ENCODE measurements at places on chromosomes 1 and 21.
A peak's percentile ranks its signal among the peaks of the same experiment; 100 is the strongest.

DNA sequence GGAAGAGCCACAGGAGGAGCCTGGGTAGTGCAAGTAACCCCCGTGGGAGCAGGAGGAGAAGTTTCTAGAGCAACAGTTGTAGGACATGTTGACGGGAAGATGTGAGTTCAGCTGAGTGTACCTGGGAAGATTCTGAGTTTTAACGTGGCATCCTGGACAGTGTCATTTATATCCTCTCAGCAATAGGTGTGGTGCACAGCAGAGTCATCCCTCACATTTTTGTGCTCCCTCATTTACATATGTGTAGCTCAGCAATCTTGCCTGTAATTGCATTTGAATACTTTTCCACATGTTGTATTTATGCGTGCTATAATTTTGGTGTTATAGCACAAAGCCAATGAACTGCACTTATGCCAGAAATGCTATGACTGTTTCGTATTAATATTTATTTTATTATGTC, at the start of gene KRTAP13-3:
TSS of gene KRTAP13-3 (minus strand) at position 101 of the 400 bp plus-strand sequence. CDS start at position 87, 14 bp downstream.
- DNase-seq = no peak

DNA sequence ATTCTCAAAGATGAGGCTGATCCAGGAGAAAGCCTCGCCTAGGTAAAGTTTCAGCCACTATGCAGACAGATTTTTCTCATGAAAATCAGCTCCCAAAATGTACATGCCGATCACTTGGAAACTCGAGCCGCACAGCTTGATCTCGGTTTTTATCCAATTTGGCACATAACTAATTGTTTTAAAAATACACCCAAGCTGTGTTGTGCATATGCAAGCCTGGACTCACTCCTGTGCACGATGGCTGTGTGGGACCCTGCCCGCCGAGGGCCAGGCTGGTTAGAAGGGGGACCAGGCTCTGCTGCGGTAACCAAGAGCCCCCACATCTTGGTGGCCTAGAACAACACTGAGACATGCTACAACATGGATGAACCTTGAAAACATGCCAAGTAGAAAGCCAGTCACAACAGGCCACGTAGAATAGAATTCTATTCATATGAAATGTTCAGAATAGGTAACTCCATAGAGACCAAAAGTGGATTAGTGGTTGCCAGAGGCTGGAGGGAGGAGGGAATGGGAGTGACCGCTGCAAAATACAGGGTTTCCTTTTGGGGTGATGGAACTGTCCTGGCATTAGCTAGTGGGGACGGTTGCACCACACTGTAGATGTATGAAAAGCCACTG, 16.1 kb upstream of the LDLRAP1 start:
- DNase-seq = no peak

DNA sequence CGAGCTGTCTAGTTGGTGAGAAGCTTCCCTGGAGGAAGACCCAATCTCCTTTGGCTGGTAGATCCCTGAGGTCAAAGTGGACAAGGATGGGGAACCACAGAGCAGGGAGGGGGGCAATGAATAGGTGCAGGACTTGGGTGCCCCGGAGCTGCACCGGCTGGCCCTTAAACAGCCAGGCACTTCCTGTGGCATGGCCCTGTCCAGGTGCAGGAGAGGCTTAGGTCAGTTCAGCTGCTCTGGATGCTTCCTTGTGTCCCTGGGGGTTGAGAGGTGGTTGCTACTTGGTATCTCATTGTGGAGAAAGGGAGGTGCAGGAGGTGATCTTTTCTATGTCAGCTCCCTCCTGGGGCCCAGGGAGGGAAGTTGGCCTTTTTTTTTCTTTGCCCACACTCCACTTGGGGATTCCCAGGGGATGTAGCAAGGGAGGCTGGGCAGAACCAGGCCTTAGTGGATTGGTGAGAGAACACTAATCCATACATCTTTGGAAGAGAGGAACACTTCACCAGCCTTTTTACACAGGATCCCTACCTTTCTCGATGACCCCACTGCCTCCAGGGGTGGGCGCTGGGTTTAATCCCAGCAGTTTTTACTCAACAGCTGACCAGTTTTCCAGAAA, 1.2 kb upstream of the ST3GAL3 start:
- no peak for DNase-seq

- no peak for DNase-seq
These were observed 2.5 kb upstream of the GRHL3 start for GRCh38 chr1:24316645-24317044.

DNA sequence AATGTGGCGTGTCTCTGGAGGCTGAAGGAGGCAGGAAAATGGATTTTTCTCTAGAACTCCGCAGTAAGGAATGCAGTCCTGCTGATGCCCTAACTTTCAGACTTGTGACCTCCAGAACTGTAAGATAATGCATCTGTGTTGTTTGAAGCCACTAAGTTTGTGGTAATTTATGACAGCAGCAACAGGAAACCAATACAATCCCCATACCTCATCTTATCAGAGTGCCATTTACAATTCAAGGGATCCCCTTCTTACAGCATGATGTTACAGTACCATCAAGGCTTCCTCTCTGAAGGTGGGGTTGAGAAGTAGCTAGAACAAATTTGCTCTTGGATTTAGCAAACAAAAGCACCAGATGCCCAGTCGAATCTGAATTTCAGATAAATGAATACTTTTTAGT, 21.6 kb downstream of the ABCA4 start:
- no peak for DNase-seq

DNA sequence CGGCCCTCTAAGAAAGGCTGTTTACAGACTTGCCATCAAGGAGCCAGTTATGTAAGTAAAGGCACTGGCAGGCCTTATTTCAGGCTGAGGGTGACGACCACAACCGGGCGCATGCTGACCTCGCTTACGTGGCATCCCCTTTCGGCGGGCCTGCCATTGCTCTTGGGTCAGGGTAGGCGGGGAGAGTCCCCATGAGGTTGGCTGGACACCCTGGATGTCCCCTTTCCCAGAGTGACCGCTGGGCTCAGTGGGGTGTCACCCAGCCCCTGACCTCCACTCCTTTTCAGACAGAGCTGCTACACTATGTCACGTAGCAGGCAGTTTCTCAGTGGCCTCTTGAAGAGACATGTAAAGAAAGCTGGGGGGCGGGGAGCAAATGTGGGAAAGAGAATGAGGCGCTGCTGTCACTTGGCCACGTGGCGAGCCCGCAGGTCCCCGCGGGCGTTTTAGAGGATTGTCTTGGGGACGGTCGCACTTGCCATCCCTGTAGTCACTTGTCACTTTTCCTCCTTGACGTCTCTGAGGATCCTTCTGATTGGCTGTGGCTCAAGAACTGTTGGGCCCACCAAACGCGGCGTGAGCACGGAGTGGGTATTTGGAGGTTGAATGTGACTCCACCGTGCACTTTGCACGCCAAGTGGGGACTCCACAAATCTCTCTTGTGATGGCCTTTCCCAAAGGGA, 42.2 kb downstream of the SLC37A1 start:
- DNase-seq = no peak

- DNase-seq = no peak
These were observed 35.7 kb upstream of the USP1 start for GRCh38 chr1:62401034-62401760.

DNA sequence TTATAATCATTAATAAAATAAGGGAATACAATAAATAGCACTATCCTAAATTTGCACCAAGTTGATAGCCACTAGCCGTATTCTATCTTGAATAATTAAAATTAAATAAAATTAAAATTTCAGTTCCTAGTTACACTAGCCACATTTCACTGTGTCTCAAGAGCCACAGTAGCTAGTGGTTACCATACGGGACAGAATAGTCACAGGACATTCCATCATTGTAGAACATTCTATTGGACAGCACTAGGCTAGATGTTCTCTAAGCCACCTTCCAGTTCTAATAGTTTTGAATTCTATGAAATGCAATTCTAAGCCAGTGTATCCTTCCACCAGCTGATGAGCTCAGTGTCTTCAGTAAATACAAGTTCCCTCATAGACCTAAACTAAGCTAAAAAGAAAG, 71.1 kb upstream of the GOLT1A start:
- DNase-seq = no peak

DNA sequence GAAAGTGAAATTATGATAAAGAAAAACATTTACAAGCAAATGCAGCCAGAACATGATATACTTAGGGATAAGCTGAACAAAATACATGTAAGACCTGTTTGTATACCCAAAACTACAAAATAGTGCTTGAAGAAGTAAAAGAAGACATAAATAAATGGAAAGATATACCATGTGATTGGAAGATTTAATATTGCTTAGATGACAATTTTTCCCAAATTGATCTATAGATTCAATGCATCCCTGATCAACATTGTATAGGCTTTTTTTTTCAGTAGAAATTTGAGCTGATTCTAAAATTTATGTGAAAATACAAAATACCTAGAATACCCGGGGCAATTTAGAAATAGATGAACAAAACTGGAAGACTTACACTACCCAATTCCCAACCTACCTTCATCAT, 76.4 kb downstream of the GABPA start:
- no peak for DNase-seq

DNA sequence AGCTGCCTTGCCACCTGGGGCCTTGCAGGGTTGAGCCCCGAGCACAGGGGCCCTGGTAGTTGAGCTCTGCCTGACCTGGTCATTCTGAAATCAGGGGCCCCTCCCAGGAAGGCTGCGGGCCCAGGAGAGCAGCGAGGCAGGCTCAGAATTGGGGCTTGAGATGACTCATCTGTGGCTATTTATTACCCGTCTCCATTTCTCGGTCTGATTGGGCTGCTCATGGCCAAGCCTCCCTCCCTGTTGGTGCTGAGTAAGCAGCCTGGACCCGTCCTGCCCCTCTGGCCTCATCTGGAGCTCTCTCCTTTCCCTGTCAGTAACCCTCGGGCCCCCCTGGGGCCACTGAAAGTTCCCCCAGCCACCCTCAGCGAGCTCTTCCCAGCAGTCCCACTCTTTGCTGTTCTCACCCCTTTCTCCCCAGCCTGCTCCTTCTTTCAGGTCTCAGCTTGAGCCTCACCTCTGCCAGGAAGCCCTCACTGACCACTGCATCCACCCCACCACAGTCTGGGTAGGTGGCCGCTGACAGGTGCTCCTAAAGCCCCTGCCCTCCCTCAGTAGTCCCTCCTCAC, 11.0 kb upstream of the TNFRSF8 start:
- no peak for DNase-seq

DNA sequence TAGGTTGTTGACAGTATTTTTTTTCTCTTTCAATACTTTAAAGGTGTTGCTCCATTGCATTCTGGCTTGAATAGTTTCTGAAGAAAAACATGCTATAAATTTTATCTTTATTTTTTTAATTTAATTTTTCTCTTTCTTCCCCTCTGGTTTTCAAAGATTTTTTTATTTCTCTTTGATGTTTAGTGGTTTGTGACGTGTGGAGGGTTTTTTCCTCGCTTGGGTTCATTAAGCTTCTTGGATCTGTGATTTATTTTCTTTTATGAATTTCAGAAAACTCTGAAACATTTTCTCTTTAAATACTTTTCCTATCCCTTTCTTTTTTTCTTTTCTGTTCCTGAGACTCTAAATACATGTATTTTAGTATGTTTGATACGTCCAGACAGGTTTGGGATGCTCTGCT, 9.3 kb downstream of the SLC30A7 start:
- DNase-seq = no peak

DNA sequence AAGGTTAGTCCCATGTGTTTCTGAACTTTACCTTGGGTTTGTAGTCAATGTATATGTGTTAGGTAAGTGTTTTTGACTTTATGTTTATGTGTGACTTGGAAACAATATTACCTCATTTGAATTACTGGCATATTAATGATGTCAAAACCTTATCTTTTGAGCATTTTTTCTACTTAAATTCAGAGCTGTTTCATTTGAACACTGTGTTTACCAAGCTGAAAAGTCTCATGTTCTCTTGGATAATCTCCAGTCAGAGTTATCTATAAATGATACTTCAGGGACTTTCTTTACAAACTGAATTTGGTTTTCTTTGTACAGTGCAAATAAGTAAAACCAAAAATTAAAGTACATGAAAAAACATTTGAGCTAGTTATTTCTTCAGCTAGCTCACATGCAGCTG, 30.0 kb downstream of the ADAMTS1 start:
- no peak for DNase-seq

DNA sequence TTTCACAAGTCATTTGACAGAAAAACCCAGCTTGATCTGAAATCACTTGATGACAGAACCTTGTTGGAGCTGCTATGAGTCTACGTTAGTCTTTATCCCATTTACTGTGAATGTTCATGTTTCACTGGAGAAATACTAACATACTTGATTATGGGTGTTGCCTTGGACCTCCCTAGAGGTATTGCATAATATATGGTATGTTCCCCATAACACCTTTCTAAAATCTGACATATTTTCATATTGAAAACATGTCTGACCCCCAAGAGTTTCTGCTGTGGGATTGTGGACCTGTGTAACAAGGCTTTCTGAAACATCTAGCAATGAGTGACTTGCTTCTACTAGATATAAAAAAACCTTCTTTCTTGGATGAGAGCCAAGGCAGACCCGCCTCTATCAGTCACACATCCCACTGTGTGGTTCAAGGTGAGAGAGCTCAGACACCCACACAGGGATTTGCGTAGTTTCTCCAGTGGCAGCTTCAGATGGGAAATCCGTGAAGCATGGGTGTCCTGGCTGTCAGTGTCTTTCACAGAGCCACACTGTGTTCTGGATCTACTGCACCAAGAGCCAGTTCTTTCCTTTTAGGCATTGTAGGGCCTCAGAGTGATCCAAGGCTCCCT, 4.6 kb downstream of the NENF start:
- DNase-seq = peak; percentile 27

DNA sequence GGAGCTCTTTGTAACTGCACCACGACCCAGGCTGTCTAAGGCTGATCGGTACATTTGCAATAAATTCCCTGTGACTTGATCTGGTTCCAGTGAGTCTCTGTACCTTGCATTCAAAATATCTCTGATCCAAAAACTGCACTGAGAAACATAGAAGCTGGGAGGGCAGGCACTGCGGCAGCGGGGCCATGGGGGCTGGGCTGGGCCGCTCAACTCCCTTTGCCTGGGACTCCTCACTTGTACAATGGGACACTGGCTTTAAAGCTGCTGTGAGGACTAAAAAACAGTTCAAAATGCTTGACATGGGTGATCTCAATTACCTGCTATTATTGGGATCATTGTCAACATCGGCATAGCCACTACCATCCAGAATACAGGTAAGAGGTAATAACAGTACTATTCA, 644.0 kb downstream of the AJAP1 start:
- DNase-seq = no peak

- peak; percentile 74 for DNase-seq
These were observed 753 bp downstream of the KIF1B start for GRCh38 chr1:10210841-10211804.

GRCh38 chr1:42381280-42381673, 685 bp downstream of the RIMKLA start:
- DNase-seq = no peak

GRCh38 chr1:211641044-211641800, 34.2 kb downstream of the NEK2 start:
- no peak for DNase-seq

DNA sequence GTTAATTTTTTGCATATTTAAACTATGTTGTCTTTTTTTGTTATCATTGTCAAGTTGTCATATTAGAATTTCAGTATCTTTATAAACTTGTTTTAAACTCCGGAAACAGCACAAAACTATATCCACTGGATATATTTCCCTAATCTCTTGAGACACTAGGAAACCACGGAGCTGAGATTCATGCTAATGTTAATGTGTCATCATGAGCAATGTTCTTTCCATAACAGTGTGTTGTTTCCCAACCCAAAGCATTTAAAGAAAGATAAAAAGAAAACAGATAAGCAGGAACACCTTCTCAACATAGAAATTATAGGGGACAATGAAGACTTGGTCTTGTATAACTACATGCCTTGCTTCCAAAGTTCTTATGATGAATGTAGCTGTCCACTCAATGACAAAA, 626.2 kb upstream of the TMPRSS15 start:
- no peak for DNase-seq

All from frontal cortex (tissue), 4 donors.